ENCODE measurements at places on chromosomes 3 and 15.

DNA sequence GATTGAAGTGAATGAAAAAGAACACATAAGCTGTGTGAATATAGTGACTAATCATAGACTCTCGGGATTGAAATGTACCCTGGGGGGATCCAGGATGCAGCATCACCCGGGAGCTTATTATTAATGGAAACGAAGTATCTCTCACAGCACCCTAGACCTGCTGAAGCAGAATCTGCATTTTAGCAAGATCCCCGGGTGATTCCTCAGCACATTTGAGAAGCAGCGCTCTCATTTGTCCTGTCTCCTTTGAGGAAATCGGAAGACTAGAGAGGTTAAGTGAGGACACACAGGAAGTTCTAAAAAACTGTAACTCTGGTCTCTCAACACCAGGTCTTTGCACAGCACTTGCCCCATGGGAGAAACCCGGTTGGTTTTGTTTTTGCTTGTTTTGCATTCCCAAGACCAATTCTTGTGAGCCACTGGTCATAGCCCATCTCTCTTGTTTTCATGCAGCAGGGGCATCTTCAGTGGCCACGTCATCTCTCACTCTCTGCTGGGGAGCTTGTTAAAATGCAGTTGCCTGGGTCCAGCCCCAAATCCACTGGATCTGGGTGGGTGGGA, 30.2 kb downstream of the ZNF710 start:
- no peak for DNase-seq

GRCh38 chr3:188822004-188822403, 349.8 kb upstream of the TPRG1 start:
- no peak for DNase-seq

DNA sequence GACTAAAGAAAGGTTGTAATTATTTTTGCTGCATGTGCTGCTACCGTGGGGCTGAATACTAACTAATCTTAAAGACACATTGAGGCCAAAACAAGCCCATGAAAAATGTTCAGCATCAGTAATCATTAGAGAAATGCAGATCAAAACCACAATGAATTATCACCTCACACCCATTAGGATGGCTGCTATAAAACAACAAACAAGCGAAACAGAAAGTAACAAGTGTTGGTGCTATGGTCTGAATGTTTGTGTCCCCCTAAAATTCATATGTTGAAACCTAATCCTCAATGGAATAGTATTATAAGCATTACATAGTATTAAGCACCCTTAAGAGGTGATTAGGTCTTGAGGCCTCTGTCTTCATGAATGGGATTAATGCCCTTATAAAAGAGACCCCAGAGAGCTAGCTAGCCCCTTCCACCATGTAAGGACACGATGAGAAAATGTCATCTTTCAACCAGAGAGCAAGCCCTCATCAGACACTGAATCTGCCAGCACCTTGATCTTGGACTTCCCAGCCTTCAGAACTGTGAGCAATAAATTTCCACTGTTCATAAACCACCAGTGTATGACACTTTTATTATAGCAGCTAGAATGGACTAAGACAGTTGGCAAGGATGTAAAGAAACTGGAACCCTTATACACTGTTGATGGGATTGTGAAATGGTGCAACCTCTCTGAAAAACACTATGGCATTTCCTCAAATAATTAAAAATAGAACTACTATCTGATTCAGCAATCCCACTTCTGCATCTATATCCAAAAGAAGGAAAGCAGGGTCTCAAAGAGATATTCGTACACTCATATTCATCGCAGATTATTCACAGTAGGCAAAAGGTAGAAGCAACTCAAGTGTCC, 76.1 kb downstream of the REC114 start:
- DNase-seq: no peak

DNA sequence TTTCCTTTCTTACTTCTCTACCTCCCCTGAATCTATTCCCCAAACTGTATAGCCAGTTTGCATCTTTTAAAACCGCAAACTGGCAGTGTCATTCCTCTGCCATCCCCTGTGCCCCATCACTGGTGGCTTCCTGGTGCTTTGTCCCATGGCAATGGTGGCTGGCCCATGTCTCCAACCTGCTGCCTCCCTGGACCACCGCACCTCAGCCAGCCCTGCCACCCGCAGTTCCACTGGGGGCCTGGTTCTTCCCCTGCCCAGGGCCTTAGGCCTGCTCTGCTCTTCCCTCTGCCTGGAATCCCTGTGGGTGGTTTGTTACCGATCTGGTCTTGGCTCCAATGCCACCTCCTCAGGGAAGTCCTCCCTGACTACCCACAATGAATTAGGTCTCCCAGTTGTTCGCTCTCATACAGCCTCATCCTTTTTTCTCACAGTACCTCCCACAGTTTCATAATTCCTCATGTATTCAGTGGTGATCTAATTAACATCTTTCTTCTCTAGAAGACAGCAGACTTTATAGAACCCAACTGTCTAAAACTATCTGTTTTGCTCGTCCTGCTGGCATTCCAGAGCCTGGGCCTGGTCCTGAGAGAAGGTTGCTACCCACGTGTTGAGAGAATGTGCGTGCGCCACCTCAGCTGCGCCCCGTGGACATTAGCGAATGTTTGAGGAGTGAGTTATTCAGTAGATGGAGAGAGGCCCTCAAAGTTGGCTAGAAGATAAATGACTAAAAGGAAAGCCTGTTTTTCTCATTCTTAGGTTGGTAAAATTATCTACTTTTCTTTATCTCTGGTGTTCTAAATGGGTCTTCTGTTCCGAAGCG, 130.1 kb downstream of the DNAJB8 start:
- DNase-seq: no peak

DNA sequence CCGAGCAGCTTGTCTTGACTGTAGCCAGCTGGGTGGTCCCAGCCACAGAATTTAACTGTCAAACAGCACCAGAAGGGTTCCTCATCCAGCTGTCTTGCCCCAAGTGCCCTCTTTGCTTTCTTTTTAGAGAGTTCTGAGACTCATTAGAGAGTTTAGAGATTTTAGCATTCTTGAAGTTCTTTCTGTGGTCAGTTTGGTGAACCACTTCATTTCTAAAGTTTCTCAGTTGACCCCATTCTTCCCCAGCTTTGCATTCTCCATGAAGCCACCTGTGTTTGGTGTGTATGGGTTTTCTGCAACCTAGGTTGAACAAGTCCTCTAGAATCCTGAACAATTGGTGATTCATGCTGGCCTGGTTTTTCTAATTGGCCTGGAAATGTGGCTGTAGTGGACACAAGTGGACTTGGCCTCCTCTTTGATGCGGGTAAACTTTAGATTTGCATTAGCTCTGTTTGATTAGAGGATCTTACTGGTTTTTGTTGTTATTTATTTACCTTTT, 33.7 kb downstream of the FLNB start:
- no peak for DNase-seq
